SIG-M5 (cell line): ENCODE measurements at places on chromosomes 7 and 10.

DNA sequence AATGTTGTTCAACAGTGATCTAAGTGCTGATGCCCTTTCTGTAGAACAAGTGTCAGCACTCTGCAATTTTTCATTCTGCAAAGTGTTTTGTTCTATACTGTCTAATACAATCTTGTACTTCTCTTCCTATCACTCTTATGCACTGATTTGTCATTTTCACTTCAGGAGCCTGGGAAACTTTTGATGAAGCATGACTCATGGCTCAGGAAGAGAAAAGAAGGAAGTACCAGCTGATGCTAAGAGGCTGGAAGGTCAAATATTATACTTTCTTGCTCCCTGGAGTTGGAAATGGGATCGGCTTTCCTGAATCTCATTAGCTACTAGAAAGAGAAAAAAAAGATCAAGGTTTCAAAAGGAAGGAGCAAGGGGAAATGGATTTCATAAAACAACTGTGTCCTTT, 45.8 kb downstream of the DGKI start:
- DNase-seq = no peak

- DNase-seq = no peak
Observed at GRCh38 chr7:8418629-8419245, 14.7 kb upstream of the NXPH1 start.

GRCh38 chr10:121804460-121804859, 123.4 kb downstream of the ATE1 start:
- no peak for DNase-seq

DNA sequence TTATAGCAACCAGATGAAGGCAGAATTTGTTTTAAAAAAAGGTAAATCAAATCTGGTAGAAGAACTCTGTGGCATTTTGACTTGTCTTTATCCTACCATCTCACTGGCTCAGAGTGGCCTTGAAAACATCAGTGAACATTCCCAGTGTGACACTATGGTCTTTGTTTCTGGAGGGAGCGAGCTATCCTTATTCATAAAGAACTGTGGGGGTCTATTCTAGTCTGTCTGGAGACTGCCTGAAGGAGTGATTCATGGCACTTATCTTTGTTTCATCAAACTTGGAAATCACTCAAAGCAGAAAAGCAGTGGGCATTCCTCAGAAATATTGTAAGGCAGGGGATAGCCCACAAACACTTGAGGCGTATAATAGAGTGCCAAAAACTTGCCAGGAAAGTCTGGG, 719.1 kb downstream of the PCDH15 start:
- no peak for DNase-seq

DNA sequence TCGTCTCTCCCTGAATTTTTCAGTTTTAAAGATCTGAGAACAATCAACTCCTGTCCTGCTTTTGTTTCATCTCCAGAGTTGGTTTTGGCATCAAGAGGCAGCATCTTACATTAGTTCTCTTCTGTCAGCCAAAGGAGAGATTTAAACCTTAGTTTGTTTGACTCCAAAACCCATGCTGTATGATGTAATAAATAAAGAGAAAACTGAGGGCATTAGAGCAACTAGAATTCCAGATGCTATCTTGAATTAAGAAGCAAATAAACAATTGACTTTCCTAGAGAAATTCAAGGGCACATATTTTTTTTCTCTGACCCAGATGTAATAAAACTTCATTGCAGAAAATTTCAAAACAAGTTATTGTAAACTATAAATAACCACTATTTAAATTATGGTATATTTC, 54.4 kb downstream of the INHBA start:
- DNase-seq = no peak

- DNase-seq = no peak
Observed at GRCh38 chr10:14009371-14010100, 321.2 kb downstream of the FRMD4A start.

DNA sequence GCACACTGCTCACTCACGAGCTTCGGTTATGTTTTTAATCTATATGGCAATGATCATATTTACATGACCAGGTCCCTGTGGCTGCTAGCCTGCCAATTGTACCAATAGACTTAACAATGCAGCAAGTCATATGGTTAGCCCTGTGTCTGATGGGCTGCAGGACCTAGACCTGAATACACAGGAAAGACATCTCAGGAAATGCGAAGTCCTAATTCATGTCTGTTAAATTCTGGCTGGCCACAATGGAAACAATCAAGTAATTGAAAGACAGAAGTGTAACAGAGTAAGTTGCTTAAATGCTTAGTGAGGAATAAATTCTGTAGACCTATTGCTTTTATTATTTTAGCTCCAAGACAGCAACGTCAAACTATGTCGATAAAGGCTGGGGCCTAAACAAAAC, 112.4 kb upstream of the FZD8 start:
- no peak for DNase-seq

- DNase-seq = no peak
Observed at GRCh38 chr7:137915266-137915665, 68.5 kb upstream of the DGKI start.

GRCh38 chr7:75789361-75789924, 17.4 kb upstream of the CCL26 start:
- DNase-seq = no peak

GRCh38 chr7:31938650-31939049, 131.6 kb downstream of the PDE1C start:
- no peak for DNase-seq

GRCh38 chr7:70679661-70680060, 452.3 kb upstream of the GALNT17 start:
- no peak for DNase-seq

GRCh38 chr7:137343281-137343841, at the start of gene PTN:
Gene PTN (minus strand): TSS chr7:137343733. CDS start chr7:137254973, 88,760 bp downstream.
- DNase-seq = no peak

DNA sequence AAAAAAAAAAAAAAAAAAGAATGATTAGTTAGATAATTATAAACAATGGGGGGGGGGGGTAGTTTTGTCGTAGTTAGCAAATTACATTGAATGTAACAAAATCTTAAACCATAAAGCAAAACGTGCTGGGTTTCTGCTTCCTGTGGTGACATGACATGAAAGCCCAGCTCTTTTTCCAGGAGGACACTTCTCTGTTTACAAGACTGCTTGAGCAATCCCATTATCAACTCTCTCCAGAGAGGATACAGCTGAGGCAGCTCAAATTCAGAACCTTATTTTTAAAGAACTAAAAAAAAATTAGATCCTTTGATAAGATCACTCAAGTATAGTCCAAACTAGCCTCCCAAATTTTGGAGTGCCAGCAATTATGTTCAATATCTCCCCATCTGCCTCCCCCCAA, 58.6 kb downstream of the ADRB1 start:
- DNase-seq = no peak

DNA sequence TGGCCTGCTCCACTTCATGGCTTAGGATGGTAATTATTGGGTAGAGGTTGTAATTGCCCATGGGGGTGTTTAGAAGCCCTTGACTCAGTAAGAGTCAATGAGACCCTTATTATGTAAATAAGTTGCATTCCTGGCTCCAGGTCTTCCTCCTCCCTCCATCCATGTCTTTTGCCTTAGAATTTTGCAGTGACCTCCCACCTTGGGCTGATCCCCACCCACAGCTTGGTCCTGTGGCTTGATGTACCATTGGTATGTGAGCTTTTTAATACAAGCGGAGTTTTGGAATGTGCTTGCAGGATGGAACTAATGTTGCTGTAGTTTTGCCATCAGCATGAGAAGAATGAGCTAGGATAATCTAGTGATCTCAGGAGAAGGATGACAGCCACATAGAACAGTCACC, 73.2 kb upstream of the DGKI start:
- DNase-seq = no peak

DNA sequence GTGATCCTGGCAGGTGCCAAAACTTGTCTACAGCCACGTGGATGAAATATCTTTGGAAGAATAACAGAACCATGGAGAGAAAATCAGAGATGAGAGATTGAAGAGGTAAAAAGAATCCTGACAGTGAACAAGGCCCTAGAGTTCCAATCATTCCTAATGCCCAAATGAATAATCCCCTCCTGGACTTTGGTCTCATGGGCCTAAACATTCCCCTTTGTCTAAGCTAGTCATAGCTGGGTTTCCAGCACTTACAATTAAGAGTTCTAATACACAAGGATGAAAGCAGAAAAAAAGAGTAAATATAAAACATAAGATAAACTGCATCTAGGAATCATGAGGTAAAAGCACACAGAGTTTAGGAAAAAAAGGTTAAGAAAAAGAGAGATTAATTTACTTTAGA, 40.2 kb downstream of the ARHGAP12 start:
- DNase-seq = no peak

- DNase-seq = no peak
Observed at GRCh38 chr10:103547391-103547946, 54.0 kb downstream of the NEURL1 start.

DNA sequence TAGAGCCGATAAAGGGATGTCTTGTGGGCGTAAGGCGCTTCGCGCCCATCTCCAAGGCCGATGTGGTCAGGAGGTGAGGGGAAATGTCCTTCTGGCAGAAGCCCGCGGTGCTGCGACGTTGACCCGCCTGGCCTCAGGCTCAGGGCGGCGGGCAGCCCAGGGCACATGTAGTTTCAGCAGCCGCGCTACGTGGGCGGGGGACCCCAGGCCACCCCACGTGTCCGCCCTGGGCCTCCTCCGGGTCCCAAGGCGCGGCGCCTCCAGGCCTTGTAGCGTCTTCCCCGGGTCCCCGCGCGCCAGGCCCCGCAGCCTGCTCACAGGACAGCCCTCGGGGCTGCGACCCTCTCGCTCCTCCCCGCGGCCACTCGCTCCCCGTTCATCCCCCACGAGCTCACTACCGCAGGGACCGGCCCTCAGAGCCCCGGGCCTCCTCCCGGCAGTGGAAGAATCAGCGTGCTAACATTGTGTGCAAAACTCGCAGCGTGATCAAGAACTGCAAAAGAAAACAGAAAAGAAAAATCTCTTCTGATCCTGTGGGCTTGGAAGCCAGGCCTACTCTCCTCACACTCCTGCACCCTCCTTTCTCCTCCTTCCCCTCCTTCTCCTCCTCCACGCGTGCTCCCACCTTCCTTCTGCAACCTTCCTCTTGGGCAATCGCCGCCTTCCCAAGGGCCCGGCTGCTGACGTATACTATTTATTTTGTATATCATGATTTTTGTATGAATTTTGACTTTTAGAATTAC, 4.4 kb upstream of the TBX20 start:
- DNase-seq = no peak

- no peak for DNase-seq
Observed at GRCh38 chr7:131604841-131605279, 48.4 kb upstream of the PODXL start.

- no peak for DNase-seq
Observed at GRCh38 chr7:129642871-129643549, 31.5 kb downstream of the NRF1 start.

DNA sequence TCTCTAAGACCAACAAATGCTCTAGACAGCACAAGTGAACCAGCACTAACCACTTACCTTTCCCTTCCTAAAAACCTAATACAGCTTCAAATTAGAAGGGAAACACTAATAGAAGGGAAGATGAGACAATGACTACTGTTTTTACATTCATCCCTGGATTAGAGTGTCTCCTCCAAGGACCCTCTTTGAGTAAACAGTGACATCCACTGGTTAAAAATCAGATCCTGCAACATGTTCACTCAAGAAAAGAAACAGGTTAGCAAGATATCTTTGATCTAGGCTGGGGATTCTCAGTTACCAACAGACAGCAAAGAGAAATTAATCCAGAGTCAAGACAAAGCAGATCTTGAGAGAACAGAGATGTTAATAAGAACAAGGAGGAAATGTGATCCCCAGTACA, 177.7 kb upstream of the GHITM start:
- DNase-seq = no peak

DNA sequence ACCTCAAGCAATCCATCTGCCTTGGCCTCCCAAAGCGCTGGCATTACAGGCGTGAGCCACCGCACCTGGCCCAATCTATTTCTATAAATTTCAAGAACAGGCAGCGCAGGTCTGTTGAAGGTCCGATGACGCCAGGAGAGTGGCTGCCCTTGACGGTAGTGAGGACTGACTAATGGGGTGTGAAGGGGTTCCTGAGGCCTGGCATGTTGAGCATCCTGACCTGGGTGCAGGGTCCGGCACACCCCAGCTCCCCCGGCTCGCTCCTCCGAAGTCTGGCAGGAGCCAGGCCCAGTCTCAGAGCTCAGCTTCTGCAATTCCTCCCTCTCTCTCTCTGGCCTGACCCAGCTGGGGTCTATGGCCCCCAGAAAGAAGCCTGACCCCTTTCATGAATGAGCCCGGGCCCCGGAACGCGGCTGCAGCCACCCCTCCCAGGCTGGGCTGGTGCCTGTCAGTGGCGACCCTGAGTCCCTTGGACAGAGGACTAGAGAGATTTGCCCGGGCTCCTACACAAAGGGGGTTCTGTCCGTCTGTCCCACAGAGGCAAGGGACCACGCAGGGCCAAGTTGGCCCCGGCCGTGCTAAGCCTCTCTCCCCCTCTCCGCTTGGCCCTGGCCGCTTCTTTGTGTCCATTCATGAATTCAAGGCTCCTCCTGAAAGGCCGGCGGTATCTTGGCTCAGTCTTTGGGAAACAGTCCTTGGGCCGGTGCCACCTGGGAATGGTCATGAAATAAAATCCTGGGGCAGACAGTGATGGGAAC, 18.8 kb downstream of the MMD2 start:
- no peak for DNase-seq

DNA sequence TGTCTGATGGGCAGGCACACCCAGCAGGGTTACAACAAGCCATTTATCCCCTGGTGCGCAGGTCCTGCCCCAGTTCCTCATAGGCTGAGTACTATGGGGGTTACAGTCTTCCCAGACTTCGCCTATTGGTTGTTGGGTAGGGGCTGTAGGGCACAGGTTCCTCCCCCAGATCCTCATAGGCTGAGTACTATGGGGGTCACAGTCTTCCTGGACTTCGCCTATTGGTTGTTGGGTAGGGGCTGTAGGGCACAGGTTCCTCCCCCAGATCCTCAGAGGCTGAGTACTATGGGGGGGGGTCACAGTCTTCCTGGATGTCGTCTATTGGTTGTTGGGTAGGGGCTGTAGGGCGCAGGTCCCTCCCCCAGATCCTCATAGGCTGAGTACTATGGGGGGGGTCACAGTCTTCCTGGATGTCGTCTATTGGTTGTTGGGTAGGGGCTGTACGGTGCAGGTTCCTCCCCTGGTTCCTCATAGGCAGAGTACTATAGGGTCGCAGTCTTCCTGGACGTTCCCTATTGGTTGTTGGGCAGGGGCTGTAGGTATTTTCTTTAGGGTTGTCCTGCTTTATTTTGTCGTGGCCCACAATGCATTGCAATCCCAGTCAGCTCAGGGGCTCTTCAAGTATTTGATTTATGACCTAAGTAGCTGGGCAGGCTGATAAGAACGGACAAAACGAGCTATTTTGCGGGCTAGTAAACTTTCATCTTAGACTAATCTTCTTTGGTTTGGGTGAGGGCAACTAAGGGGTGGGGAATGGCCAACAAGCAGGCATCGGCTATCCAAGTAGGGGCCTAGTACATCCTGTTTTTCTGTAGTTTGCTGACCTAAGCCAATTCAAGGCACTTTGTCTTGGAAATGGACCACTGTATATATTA, 3.4 kb downstream of the LRRC27 start:
- DNase-seq = no peak

GRCh38 chr7:137774793-137775201, 72.0 kb downstream of the DGKI start:
- DNase-seq = no peak

- no peak for DNase-seq
Observed at GRCh38 chr7:74412603-74413002, 41.1 kb upstream of the GTF2IRD1 start.
